ENCODE measurements at places on chromosomes 13 and 19. TPM values are rescaled to one million over a fixed set of nuclear protein-coding genes. Genes with fewer than 3 reads are reported as not detected.

GRCh38 chr19:57165846-57166245, 1.4 kb downstream of the DUXA start:
- no peak for DNase-seq
- no peaks in the 10 kb centered on the region for H3K27me3 ChIP-seq
- no peak overlapping the region for H3K27ac ChIP-seq
- H3K4me1 ChIP-seq, result no peaks in the 10 kb centered on the region
- H3K4me3 ChIP-seq, result no peak overlapping the region

GRCh38 chr19:33905937-33906577, 109.4 kb downstream of the KCTD15 start:
- peak overlapping the region; percentile 55 for H3K27ac ChIP-seq
- peaks cover 15% of the 10 kb centered on the region for H3K27me3 ChIP-seq
- peaks cover 4% of the 10 kb centered on the region for H3K4me1 ChIP-seq
- DNase-seq, result no peak
- peak overlapping the region; percentile 57 for H3K4me3 ChIP-seq

- DNase-seq, result no peak
- no peak overlapping the region for H3K4me3 ChIP-seq
- H3K27me3 ChIP-seq, result no peaks in the 10 kb centered on the region
- H3K36me3 ChIP-seq, result no peaks in the 10 kb centered on the region
- no peaks in the 10 kb centered on the region for H3K4me1 ChIP-seq
- H3K27ac ChIP-seq, result no peak overlapping the region
Measured at GRCh38 chr13:70173598-70173959, 65.3 kb upstream of the KLHL1 start.

GRCh38 chr13:76644906-76645305, 241.3 kb downstream of the KCTD12 start:
- H3K4me3 ChIP-seq, result no peak overlapping the region
- H3K27ac ChIP-seq, result no peak overlapping the region
- no peak for DNase-seq
- H3K27me3 ChIP-seq, result no peaks in the 10 kb centered on the region
- no peaks in the 10 kb centered on the region for H3K36me3 ChIP-seq
- no peaks in the 10 kb centered on the region for H3K4me1 ChIP-seq

GRCh38 chr19:55461974-55462626, 658 bp upstream of the ISOC2 start:
- peaks cover 12% of the 10 kb centered on the region for H3K4me1 ChIP-seq
- no peaks in the 10 kb centered on the region for H3K36me3 ChIP-seq
- H3K27me3 ChIP-seq, result no peaks in the 10 kb centered on the region
- DNase-seq, result no peak

COX7A1 gene
- total RNA-seq, result 165 TPM
